ENCODE measurements at places on chromosomes 2 and 18.

- DNase-seq: no peak
Measured at GRCh38 chr2:58140508-58141072, 94.0 kb downstream of the VRK2 start.

GRCh38 chr2:86323273-86324021, 14.0 kb downstream of the REEP1 start:
- no peak for DNase-seq

- DNase-seq: peak; percentile 52
Measured at GRCh38 chr2:1923541-1923940, 179.2 kb upstream of the PXDN start.

- no peak for DNase-seq
Measured at GRCh38 chr2:129705085-129705484, 274.4 kb upstream of the RAB6C start.

- peak; percentile 69 for DNase-seq
Measured at GRCh38 chr2:71882949-71883472, 264.7 kb downstream of the CYP26B1 start.

GRCh38 chr18:34775461-34775860, 65.4 kb downstream of the DTNA start:
- DNase-seq: no peak

- no peak for DNase-seq
Measured at GRCh38 chr2:55560855-55561254, 41.3 kb downstream of the CFAP36 start.

- DNase-seq: no peak
Measured at GRCh38 chr18:62372156-62372555, 47.0 kb downstream of the TNFRSF11A start.

DNA sequence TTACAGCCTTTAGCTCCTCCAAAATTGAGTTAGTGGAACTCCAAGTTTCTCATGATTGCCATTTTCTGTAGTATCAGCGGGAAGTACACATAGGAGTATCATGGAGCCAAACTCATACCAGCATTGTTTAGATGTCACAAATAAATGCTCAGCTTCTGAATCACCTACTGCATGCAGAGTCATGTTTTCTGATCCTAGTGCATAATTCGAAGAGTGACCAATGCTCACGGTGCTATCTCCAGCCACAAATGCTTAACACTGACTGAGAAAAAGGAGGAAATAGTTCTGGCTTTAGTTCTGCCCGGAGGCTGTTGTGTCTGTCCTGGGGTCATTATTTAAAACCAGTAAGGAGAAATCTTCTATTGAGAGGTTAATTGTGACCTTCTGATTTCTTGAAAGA, 45.4 kb upstream of the LRATD1 start:
- DNase-seq: no peak

- DNase-seq: no peak
Measured at GRCh38 chr2:224181534-224182155, 142.6 kb upstream of the SERPINE2 start.

DNA sequence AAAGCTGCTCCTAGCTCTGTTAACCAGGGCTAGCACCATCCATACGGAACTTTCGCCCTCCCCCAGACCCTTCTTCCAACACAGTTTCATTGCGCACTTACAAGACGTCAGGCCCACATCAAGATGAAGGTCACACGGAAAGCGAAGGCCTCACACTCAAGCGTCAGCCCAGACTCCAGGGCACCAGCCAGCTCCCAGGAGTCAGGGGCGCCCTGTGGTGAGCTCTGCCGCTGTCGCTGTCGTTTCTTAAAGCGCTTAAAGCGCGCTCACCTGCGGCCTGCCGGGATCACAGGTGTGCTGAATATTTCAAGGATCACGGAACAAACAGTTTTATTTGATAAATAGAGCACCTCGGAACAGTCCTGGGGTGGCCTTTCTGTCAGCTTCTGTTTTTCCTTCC, 163.1 kb downstream of the CDH20 start:
- no peak for DNase-seq

DNA sequence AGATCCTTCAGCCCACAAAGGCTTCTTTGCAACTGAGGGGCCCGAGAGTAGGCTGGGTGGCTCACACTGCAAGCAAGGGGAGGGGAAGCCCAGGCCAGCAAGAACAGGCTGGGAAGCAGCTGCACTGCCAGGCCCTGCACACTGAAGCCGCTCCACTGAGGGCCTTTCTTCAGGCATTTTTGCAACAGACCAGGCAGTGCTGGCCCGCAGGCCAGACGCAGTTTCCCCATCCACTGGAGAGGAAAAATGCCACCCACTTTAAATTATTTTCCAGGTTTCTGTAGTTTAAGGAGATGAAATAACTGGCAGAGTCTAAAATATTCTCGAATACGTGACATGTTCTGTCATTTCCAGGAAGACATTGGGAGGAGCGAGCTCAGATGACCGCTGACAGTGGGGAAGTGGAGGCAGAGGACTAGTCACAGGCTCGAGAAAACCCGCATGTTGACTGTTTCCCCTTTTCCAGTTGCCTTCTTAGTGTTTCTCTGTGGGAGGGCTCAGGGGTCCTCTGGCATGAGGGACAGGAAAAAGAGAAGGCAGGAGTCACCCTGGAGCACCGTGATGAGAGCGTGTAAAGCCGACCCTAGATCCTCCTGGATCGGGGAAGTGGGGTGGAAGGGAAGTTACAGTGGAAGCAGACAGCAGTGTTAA, 53.3 kb upstream of the B3GNT7 start:
- no peak for DNase-seq

DNA sequence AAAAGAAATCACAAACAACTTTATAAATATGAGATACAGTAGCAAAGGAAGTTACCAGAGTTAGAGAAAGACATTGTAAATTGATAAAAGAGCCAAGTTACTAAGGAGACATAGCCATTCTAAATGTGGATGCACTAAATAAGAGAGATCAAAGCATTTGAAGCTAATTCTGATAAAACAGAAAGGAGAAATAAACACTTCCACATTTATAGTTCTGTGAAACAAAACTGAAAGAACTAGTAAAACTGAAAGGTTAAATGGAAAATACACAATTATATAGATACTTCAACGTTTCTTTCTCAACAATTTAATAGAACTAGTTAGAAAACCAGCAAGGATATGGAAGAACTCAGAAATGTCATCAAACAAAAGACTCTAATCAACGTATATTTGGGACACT, 309.0 kb upstream of the CDH2 start:
- DNase-seq: no peak

DNA sequence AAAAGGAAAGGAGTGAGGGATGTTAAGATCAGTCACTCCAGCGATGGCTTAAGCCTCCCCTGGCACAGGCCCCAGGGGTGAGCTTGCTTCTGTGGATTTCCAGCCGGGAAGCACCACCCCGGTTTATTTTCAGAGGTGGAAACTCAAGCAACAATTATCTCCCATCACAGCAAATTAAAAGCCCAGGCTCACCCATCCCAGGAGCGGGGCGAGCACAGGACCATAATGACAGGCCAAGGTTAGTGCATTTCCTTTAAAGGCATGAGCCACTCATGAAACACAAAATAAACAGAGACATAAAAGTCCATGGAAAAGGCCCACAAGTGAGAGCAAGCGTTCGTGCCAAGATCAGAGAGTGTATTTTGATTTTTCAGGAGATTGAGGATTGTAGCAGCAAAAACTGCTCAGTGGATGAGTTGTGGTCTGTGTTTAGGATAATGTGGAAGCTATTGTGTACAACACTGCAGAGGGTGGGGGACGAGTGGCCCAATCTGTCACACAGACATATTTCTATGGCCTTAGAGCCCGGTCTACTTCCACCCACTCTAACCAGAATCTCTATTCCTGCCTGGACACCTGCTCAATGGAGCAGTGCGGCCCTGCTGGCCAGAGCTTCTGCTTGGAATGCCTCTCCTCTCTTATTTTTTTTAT, 111.4 kb upstream of the CDC42EP3 start:
- peak; percentile 70 for DNase-seq

DNA sequence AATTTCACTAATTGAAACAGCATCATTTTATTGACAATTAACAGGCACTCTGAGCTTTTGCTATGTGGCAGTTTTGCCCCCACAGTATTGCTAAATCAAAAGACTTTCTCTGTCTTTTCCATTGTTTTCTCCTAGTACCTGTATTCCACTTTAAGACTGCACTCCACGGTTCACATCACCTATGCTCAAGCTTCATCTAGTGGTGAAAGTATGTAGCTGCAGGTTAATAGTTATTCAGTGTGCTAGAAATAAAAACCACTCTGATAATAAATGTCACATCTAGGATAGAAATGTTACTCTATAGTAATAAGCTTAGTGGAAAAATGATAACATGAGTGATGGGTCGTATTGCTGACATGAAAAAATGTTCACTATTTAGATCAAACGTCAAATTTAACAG, 24.6 kb downstream of the ARL6IP6 start:
- DNase-seq: no peak

- DNase-seq: no peak
Measured at GRCh38 chr2:160405077-160405867, 88.3 kb downstream of the RBMS1 start.

DNA sequence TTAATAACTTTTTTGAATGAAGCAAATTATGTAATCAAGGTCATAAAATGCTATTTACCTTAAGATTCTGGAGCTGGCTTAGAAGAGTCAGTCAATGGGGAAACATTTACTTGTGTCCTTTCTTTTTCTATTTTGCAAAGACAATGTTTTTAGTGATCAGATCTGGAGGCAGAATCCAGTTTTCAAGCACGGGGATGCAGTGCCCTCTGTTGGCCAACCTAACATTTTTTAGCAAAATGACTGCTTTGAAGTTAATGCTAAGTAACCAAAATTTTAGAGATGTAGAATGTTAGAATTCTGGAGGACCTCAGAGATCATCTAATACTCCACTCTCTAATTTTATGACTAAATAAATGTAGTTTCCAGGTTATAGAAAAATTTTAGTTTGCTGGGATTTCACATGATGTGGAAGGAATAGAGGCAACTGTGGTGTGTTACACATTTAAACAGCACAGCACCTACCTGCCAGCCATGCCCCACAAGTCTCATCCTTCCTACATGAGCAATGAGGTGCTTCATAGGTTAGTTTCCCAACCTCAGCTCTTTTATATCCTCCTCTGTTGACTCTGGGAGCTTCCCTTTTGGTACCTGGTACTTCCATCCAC, 23.6 kb upstream of the SLC9A4 start:
- no peak for DNase-seq

DNA sequence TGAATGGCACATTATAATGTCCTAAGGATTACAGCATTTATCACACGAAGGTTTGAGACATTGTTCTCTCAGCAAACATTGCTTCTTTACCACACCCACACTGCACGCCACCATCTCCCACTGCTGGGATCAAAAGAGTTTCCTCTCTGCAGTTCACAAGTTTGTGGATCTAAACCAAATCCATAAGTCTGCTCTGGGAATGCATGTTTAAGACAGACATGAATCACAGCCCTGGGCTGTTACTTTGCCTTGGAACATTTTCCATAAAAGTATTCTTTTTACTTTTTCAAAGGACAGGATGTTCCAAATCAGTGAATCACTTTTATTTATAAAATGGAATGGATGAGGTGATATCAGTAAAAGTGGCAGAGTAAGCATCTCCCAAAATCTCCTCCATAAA, 36.1 kb downstream of the STPG4 start:
- no peak for DNase-seq

GRCh38 chr2:37656512-37657423, 14.7 kb downstream of the CDC42EP3 start:
- DNase-seq: no peak

GRCh38 chr2:184498936-184499335, 99.4 kb upstream of the ZNF804A start:
- DNase-seq: no peak

DNA sequence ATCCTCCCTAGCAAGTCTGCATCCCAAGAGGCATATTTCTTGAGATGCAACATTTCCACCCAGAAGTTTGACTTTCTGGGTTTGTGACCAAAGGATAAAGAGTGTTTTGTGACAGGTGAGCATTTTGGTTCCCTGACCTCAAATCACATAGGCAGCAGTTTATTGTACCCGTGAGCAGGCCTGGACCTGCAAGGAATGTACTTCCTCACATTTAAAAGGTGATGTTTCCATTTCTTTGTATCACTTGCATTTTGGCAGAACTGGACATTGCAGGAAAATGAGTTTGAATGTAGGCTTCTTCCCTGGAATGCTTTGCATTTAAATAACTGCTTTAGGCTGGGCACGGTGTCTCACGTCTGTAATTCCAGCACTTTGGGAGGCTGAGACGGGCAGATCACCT, 160.7 kb downstream of the ALPK2 start:
- DNase-seq: no peak

GRCh38 chr2:10781746-10782145, 30.8 kb downstream of the PDIA6 start:
- no peak for DNase-seq

DNA sequence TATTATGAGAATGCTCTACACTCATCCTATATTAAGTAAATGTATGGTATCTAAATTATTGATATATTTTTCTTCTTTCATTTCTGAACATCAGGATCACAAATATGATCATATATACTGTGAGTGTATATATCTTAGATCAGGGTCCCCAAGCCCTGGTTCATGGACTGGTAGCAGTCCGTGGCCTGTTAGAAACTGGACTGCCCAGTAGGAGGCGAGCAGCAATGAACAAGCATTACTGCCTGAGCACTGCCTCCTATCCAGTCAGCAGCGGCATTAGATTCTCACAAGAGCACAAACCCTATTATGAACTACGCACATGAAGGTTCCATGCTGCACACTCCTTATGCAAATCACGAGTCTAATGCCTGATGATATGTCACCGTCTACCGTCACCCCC, 1247.1 kb upstream of the NXPH2 start:
- no peak for DNase-seq

- DNase-seq: no peak
Measured at GRCh38 chr2:12710301-12710700, 6.4 kb upstream of the TRIB2 start.

DNA sequence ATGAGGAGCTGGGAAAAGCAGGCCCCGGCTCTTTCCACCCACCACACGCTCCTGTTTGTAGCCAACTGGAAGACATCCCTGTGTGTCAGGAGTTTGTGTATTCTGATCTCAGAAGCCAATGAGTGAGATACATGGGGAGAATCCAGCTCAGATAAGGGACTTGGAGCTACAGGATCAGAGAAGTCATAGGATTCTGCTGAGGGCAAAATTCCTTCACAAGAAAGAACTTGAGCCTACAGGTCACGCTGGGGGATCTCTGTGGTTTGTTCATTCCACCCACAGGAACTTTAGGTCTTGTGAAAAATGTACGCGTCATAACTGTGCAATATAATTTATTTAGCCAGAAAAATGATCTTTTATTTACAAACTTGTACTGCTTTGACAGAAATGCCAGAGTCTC, 80.1 kb upstream of the SMIM21 start:
- no peak for DNase-seq

- DNase-seq: no peak
Measured at GRCh38 chr2:129074298-129074920, 755.7 kb upstream of the HS6ST1 start.

DNA sequence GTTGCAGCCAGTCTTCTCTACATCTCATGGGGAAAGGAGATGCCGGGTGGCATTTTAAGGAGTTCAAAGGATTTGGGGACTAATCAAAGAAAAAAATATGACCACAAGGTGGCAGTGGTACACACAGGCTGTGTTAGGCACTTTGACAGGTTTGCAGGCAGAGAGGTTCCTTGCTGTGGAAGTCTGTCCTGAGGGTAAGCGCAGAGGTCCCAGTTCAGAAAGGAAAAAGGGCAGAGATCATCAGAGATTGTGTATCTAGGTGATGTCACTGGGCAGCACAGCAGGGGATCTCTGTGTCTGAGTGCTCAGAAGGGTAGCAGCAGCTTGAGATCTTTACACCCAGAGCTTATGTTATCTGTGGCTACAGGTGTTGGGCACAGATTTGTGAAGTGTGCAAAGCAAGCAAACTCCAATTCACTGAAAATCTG, 231.4 kb downstream of the LRRTM1 start:
- DNase-seq: no peak

- no peak for DNase-seq
Measured at GRCh38 chr2:33518929-33519328, 42.5 kb downstream of the RASGRP3 start.

- DNase-seq: no peak
Measured at GRCh38 chr2:143140864-143141661, 11.8 kb downstream of the ARHGAP15 start.
